ENCODE measurements at places on chromosomes 12 and 14.

- no peak for DNase-seq
Measured at GRCh38 chr12:123114304-123115083, 36.4 kb downstream of the PITPNM2 start.

GRCh38 chr12:44875954-44876543 lies at the start of gene NELL2:
Gene NELL2, minus strand, starts transcription at chr12:44876315. Its CDS starts 446 bp downstream, at chr12:44875869.
- DNase-seq = peak; percentile 37

DNA sequence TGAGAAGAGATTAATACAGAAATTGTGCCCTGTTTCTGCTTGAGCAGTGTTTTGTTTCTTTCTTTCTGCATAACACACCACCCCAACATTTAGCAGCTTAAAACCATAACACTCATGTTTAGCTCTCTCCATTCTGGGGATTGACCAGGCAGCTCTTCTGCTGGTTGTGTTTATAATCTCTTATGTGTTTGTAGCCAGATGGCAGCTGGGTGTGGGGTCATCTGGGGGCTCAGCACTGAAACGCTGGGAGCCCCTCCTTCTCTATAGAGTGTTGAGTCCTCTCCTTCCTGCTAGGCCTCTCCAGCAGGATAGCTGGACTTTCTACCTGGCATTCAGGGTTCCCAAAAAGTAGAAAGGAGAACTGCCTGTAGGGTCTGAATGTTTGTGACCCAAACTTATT lies 270.6 kb downstream of the TTC8 start:
- peak; percentile 86 for DNase-seq

DNA sequence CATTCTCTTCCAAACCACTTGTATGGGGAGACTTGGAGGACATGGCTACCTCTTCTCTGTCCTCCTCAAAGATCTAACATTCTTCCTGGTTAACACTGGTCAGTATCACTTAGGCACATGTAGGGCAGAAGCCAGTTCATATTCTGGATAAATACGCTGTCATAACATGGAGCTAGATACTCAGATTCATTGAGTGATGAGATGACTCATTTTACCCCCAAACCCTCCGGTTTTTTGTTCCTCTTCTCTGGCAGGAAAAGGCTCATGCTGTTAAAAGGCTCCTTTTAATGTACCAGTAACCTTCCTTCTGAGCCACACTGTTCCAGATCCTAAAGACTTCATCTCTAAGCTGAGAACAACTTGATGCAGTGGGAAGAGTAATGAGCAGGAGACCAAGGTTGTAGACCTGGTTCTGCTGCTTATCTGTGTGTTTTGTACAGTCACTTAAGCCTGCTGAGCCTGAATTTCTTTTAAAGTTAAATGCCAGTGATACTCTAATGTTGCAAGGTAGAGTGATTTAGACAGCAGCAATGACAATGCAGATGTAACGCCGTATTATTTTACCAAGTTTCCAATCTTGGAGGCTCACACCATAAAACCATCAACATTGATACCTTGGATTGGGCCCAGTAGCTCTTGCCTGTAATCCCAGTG lies 57.3 kb upstream of the ELK3 start:
- DNase-seq = no peak

GRCh38 chr14:75063013-75063412 lies 811 bp downstream of the ACYP1 start:
- DNase-seq = no peak

DNA sequence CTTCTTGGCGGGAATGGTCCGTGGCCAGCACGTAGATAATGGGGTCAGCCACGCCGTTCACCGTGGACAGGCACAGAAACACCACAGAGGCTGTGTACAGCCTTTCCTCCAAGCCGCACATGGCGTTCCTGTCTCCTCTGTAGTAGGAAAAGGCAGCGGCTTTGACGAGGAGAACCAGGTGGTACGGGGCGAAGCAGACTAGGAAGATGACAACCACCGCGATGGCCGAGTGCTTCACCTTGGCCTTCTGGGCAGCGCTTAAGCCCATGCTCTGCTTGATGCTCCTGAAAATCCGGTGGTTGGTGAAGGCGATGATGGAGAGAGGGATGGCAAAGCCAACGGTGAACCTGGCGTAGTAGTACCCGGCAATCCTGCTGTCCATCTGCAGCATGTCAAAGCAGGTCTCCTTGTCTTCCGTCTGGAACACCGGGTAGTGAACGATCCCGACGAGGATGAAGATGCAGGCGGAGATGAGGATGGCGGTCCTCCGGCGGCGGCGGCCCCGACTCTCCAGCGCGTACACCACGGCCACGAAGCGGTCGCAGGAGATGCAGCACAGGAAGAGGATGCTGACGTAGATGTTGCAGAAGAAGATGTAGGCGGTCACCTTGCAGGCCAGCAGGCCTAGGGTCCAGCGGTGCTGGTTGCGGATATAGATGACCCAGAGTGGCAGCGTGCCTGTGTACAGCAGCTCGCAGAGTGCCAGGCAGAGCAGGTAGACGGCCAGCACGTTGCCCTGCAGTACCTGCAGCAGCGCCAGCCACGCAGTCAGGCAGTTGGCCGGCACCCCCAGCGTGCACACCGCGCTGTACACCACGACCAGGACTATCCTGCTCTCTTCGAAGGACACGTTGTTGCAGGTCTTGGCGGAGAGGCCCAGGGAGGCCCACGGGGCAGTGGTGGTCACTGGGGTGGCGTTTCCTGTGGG lies 13.8 kb downstream of the GPR132 start:
- DNase-seq = no peak

- DNase-seq = no peak
Measured at GRCh38 chr12:28787151-28787550, 361.9 kb upstream of the FAR2 start.

GRCh38 chr12:100402763-100403162 lies 45.9 kb downstream of the SLC17A8 start:
- DNase-seq = no peak

GRCh38 chr14:84544486-84545131 lies 985.3 kb upstream of the FLRT2 start:
- no peak for DNase-seq

- no peak for DNase-seq
Measured at GRCh38 chr12:82682326-82682725, 4.4 kb upstream of the TMTC2 start.

DNA sequence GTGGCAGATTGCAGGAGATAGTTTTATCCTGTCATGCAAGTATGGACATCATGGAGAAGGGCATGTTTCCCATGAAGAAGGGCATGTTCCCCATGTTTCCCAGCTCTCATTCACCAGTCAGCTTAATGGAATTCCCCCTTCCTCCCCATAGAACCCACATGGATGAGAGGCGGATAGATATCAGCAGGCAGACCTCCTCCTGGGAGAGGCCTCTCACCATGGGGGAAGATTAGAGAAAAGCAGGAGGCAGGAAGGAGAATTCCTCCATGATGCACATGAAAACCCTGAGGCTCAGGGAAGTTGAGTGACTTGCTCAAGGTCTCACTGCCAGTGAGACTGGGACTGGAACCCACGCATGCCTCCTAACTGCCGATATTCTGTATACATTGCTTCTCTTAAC lies 92.9 kb upstream of the FOXN3 start:
- DNase-seq = no peak

GRCh38 chr14:53032161-53032803 lies 81.4 kb upstream of the FERMT2 start:
- DNase-seq = peak; percentile 88

DNA sequence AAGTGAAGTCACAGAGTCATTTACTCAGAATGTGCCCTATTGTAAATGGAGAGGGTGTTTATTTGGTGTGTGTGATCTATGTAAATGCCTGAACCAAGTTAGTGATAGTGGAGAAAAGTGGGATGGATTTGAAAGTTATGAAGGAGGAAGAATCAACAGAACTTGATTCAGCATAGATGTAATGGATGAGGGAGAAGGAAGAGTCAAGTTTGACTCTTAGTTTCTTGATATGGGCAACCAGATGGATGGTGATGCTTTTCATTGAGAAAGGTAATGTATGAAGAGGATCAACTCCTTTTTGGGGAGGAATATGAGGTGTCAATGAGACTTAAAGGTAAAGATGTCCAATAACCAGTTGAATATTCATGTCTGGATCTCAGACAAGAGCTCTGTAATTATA lies 6.7 kb upstream of the MON2 start:
- no peak for DNase-seq

DNA sequence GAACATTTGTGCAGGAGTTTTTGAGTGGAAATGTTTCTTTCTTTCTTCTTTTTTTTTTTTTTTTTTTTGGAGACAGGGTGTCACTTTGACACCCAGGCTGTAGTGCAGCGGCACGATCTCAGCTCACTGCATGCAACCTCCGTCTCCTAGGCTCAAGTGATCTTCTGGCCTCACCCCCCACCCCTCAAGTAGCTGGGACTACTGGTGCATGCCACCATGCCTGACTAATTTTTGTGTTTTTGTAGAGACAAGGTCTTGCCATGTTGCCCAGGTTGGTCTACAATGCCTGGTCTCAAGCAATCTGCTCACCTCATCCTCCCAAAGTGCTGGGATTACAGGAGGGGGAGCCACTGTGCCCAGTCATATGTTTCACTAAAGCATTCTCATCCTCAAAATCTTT lies 69.2 kb upstream of the BCAT1 start:
- no peak for DNase-seq

GRCh38 chr12:92185052-92185451 lies 39.4 kb upstream of the BTG1 start:
- DNase-seq = no peak

DNA sequence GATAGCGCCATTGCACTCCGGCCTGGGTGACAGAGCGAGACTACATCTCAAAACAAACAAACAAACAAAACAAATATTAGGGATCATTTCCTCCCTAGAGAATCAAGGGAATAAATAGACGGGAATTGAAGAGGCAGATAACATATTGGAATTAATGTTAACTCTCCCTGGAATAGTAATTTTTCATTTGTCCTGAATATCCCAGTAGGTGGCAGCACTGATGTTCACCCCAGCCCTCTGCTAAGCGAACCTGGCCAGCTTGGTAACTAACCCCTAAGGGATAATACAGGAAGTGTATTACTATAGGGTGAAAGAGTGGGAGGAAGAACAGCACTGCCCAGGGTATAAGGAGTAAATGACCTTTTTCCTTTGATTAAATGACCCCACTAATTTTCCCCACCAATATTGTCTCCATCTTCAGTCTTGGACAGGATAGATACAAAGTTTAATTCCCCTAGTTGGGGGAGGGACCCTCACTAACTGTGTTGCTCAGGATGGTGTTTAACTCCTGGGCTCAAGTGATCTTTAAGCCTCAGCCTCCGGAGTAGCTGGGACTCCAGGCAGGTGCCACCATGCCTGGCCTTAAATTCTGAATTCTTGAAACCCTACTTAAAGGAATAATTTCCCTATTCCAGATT lies 40.5 kb downstream of the SLC2A14 start:
- no peak for DNase-seq

DNA sequence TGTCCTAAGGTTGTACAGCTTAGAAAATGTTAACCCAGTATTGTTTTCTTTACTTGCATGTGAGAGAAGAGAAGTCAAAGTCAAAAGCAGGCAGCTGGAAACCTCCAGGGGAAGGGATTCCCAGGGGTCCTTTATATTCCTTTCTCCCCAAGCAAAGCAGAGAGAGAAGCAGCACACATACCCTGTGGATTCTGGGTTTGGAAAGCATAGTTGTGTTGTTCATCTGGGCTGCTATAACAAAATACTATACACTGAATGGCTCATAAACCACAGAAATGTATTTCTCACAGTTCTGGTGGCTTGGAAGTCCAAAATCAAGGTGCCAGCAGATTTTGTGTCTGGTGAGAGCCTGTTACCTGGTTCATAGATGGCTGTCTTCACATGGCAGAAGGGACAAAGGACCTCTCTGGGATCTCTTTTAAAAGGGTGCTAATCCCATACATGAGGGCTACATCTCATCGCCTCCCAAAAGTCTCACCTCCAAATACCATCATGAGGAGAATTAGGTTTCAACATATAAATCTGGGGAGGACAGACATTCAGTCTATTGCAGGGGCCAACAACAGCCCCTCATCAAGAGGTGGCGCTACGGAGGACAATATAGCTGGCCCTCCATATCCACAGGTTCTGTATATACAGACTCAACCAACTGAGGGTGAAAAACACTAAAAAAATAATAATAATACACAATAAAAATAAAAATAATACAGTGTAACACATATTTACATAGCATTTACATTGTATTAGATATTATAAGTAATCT lies 19.3 kb upstream of the PCNX1 start:
- DNase-seq = no peak

GRCh38 chr12:30440826-30441602 lies 254.7 kb downstream of the IPO8 start:
- peak; percentile 22 for DNase-seq

- no peak for DNase-seq
Measured at GRCh38 chr12:103301642-103302591, 193.9 kb downstream of the C12orf42 start.

DNA sequence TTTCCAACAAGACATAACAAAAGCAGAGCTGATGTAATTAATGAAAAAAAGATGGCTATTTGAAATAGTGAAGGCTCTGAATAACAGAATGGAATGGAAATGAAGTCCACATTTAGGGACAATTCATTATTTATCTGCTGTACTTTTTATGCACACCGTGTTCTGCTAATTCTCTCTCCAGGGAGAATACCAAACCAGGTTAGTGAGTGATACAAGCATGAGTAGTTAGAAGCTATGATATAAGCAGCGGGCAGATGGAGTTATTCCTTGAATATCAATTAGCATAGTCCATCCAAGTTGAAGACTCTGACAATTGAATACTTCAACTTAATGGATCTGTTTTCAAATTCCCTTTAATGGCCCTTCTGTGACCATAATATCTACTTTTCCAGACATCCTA lies 162.1 kb upstream of the TMTC2 start:
- DNase-seq = no peak

GRCh38 chr12:14802721-14803010 lies 612 bp downstream of the WBP11 start:
- no peak for DNase-seq

DNA sequence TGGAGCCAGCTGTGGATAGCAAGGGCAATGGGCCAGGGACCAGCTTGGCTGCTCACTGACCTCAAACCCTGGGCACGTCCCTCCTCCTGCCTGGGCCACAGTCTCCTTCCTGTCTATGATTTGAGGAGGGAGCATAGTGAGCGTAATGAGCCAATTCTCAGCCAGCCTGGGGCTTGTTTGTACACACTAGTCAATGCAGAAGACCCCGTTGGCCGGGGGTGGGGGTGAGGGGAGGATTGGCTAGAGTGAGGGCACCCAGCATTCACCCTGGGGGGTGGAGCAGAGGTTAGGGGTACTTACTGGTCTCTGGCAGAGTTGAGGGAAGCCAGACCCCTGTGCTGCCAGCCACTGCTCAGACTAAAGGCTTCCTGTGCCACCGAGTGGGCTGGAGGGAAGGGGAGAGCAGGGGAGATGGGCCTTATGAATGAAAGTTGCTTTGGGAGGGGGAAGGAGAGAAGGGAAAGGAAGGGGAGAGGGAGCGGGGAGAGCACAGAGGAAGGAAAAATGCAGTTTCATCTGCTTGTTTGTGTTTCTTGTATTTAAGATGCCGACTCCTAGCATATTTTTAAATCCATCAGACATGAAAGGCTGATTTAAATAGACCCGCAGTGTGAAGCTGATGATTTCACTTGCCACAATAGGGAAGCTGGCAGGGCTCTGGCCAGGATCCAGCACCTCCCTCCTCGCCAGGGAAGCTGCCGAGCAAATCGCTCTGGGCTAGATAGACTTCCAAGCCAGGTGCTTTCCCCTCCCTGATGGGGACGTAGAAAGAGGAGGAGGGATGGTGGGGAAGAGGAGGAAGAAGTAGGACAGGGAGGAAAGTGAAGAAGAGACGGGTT lies 114.0 kb downstream of the PRMT8 start:
- peak; percentile 64 for DNase-seq
